Spinal cord (tissue), 10 donors: ENCODE measurements at places on chromosomes 5 and 9. TPM values are rescaled to one million over a fixed set of nuclear protein-coding genes. Genes with fewer than 3 reads are reported as not detected.

DNA sequence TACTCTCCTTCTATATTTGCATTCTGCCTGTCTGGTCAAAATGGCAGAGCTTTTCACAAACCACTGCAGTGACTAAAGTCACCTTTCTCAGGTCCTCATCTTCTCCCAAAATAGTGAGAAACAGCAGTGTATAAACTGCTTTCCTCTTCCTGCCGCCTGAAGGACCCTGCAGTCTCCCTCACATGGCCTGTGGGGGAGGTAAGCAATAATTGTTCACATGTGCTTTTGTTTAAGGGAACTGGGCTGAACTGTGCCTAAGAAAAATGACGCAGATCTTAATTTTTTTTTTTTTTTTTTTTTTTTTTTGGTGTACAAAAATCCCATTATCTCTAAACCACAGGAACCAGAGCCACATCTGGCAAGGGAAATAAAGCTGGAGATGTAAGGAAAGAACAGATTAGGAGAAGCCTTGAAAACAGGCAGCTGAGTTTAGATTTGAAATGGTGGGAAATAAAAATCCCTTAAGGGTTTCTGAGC is 131.7 kb upstream of the VLDLR start:
- peak overlapping the region; percentile 2 for H3K27ac ChIP-seq
- H3K27me3 ChIP-seq = no peaks in the 10 kb centered on the region
- H3K4me1 ChIP-seq = no peaks in the 10 kb centered on the region
- no peak overlapping the region for H3K4me3 ChIP-seq
- DNase-seq = no peak

GRCh38 chr9:130471411-130472183 is 26.8 kb downstream of the ASS1 start:
- no peak overlapping the region for H3K27ac ChIP-seq
- H3K36me3 ChIP-seq = peaks cover 6% of the 10 kb centered on the region
- no peak overlapping the region for H3K4me3 ChIP-seq
- H3K4me1 ChIP-seq = peaks cover 83% of the 10 kb centered on the region

GRCh38 chr5:180366326-180366725 is 13.2 kb upstream of the GFPT2 start:
- H3K4me1 ChIP-seq = peaks cover 17% of the 10 kb centered on the region
- H3K27me3 ChIP-seq = no peaks in the 10 kb centered on the region
- H3K36me3 ChIP-seq = no peaks in the 10 kb centered on the region
- no peak for DNase-seq
- no peak overlapping the region for H3K27ac ChIP-seq
- no peak overlapping the region for H3K4me3 ChIP-seq

GRCh38 chr9:8860925-8861324 is 1061.3 kb upstream of the DMAC1 start:
- H3K27me3 ChIP-seq = no peaks in the 10 kb centered on the region
- H3K27ac ChIP-seq = no peak overlapping the region
- H3K4me3 ChIP-seq = no peak overlapping the region
- peaks cover 13% of the 10 kb centered on the region for H3K4me1 ChIP-seq

The MATR3 gene
- total RNA-seq = 433 TPM

The NUP188 gene
- total RNA-seq = 31.4 TPM

The KIF12 gene
- 0.59 TPM for total RNA-seq

The MRRF gene
- 29.5 TPM for total RNA-seq
